ENCODE measurements at places on chromosomes 11 and 22. TPM values are rescaled to one million over a fixed set of nuclear protein-coding genes. Genes with fewer than 3 reads are reported as not detected.

OR5B21 gene
- 0.54 TPM for total RNA-seq

GLB1L2 gene
- total RNA-seq: 3.1 TPM

OR2D2 gene
- total RNA-seq: 0.20 TPM

OPCML gene
- 0.02 TPM for total RNA-seq

PHF21B gene
- total RNA-seq: 0.51 TPM
